ENCODE measurements at places on chromosomes 16 and 17. TPM values are rescaled to one million over a fixed set of nuclear protein-coding genes. Genes with fewer than 3 reads are reported as not detected.

- DNase-seq = no peak
Measured at GRCh38 chr16:27458987-27459688, 57.2 kb downstream of the IL21R start.

DNA sequence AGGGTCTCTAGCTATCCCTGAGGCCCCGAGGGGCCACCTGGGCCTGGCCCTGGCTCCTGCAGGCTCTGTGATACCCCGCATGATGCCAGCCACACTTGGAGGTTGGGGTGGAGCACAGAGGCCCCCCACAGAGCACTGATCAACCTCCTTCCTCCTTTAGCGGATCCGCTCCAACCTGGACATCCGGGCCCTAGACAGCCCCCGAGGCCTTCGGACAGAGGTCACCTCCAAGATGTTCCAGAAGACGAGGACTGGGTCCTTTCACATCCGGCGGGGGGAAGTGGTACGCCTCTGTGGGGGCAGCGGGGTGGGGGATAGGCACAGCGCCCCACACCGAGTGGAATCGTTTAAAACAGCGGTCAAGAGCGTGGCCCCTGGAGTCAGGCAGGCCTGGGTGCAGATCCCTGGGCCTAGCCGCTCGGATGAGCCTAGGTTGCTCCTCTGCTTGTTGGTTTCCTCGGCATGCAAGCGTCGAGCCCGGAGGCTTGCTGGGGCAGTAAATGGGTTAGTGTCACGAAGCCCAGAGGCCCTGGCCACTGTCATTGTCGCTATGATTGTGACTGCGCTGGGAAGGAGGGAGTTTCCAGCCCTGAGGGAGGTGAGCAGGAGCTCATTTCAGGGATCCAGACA, 9.9 kb downstream of the ITGB4 start:
- DNase-seq = no peak

DNA sequence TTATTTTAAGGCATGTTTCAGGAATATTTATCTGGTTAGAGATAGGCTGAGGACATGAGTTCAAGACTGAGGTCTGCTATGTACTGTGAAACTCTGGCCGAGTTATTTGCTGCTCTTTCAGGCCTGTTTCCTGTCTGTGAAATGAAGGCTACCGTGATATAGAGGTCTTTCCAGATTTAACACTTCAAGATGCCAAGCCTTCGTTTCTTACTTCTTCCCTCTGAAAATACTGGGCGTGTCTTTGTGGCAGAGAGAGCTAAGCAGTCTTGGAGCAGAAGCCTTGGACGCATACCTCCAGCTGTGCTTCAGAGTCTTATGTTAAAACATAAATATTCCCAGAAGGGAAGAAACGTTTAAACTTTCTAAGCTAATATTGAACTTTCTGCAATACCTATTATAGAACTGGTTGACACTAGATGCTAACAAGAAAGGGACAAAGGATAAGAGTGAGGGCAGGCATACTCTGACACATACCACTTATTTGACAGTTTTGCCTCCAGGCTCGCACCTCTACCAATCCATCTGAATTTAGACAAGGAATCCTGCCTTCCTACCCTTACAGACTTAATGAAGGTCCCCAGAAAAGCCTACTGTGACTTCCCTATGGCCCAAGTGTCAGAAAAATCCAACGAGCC, 17.5 kb downstream of the WIPI1 start:
- DNase-seq = no peak

DNA sequence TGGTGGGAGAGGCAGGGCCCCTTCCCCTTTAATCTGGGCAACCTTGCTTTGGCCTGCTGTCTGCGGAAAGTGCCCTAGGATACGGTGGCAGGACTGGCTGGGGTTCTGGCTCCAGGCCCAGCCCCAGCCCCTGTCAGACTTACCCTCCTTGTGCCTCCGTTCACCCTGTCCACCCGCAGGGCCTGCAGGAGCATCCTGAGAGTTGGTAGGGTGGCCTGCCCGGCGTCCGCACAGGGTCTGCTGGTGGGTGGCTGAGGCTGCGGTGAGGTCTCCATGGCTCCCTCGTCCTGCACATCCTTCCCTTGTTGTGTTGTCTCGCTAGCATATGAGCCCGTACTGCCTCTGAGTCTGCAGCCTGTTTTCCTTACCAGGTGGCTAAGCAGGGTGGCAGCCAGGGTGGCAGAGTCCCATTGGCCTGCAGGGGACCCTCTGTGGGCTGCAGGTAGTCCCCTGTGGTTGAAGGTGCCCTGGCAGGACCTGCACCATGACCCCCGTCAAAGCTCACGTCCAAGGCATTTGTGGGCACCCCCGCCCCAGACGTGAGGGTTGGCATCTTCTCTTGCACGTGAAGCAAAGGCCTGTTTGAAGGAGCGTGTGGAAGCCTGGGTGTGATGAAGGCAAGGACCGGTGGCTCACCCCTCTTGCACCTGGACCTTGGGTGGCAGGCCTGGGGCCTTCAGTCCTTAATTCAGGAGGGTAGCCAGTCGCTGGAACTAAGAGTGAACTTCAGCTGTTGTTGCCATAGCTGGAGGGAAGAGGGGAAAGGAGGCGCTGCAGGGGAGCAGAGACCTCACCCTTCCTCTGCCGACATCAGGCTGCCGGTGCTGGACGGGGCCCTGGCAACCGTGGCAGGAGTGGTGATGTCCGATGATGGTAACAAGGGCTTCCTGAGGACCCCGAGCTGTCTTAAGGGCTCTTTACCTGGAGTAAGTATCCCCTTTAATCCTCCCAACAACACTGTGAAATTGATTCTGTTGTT, 293.7 kb downstream of the SEC14L1 start:
- DNase-seq = no peak

Gene KRTAP9-8
- total RNA-seq = not detected

DNA sequence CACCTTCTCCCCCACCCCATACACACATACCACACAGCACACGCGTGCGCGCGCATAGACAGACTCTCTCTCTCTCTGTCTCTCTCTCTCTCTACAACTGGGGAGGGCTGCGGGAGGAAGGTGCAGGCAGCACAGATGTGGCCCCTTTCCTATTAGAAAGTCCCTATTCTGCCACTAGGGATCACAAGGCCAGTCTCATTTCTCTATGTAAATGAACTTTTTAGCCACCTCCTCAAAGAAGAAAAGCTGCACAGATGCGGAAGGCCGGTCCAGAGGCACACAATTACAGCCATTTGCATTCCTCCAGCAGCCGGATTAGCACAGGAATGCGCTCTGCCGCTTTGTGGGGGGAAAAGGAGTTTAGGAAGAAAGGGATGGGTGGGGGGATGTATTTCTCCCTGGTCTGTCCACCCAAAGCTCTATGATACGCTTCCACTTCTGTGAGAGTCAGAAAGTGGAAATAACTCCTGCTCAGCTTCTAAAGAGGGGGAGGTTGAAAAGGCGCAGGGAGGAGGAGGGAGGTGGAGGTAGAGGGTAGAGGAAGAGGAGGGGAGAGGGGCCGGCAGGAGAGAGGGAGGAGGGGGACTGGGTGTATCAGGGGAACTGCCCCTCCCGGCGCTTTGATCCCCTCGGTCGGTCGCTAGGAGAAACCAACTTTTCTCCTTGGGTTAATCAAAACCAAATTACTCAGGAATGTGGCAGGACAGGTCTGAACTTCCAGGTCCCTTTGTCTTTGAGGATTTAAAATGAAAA, 11.7 kb downstream of the ZFHX3 start:
- DNase-seq = no peak

Gene CCL11
- total RNA-seq = not detected

DNA sequence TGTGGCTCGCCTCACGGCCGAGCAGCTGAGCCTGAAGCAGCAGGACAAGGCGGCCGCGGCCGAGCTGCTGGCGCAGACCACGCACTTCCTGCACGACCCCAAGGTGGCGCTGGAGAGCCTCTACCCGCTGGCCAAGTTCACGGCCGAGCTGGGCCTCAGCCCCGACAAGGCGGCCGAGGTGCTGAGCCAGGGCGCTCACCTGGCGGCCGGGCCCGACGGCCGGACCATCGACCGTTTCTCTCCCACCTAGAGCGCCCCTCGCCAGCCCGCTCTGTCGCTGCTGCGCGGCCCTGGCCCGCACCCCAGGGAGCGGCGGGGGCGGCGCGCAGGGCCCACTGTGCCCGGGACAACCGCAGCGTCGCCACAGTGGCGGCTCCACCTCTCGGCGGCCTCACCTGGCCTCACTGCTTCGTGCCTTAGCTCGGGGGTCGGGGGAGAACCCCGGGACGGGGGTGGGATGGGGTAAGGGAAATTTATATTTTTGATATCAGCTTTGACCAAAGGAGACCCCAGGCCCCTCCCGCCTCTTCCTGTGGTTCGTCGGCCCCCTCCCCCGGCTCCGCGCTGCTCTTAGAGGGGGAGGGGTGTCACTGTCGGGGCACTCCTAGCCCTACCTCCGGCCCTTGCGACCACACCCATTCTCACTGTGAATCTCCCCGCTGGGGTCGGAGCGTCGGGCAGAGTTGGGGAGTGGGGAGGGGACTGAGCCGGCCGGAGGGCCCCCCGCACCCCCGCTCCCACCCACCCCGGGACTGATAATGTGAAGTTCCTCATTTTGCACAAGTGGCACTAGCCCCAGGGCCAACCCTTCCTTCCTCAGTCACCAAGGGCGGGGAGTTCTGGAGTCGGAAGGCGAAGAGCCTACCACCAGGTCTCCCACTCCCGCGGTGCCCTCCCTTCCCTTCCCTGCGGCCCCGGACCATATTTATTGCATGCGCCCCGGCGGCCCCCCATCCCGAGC, 4.0 kb downstream of the HIC1 start:
- DNase-seq = peak; percentile 74

- DNase-seq = no peak
Measured at GRCh38 chr17:45404870-45405249, 27.8 kb downstream of the ARHGAP27 start.

- DNase-seq = no peak
Measured at GRCh38 chr17:73667181-73667959, 23.1 kb upstream of the SDK2 start.

- no peak for DNase-seq
Measured at GRCh38 chr17:82376042-82376730, 4.6 kb downstream of the UTS2R start.

Gene SOX8
- total RNA-seq = 22.8 TPM

DNA sequence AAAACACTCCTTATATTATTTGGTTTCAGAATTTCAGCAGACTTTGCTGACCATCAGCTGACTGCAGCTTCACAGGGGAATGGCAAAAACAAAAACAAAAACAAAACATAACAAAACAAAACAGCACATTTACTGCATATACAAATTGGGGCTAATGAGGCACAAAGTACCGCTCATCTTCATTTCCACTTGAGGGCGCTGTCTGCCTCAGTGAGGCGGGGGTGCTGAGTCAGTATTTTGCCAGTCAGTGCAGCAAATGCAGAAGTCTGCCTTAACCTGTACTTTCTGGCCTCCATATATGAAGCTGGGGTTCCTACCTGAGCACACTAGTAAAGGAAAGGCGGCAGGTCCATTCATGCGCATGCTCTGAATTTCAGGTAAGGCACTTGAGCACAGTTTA, 13.5 kb upstream of the DYNLRB2 start:
- DNase-seq = no peak

Gene MT4
- total RNA-seq = not detected

Gene MT1G
- total RNA-seq = not detected

GRCh38 chr16:49816875-49817274, 39.0 kb downstream of the ZNF423 start:
- DNase-seq = no peak

DNA sequence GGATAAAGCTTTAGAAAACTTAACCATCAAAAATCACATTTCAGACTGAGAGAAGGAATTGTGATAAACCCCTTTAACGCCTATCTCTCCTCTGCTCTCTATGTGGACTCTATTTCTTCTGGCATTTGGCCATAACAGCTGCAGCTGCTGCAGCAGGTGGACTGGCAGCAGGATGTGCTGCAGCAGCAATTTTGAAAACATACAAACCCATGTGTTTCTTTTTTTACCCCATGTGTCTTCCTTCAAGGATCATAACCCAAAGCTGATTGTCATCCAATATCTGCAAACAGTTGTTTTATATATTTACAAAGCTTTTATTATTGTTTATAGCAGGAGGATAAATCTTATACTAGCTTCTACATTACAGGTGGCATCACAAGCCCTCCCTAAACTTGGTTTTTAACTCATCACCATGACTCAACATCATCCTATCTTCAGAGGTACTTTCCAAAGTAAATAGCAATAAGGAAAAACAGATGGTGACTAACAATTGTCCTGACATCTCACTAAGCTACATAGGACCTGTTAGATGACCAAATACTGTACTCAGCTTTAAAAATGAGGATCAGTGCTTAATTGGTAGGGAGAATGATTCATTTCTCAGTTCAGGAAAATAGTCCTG, 14.5 kb upstream of the KRTAP9-2 start:
- no peak for DNase-seq

DNA sequence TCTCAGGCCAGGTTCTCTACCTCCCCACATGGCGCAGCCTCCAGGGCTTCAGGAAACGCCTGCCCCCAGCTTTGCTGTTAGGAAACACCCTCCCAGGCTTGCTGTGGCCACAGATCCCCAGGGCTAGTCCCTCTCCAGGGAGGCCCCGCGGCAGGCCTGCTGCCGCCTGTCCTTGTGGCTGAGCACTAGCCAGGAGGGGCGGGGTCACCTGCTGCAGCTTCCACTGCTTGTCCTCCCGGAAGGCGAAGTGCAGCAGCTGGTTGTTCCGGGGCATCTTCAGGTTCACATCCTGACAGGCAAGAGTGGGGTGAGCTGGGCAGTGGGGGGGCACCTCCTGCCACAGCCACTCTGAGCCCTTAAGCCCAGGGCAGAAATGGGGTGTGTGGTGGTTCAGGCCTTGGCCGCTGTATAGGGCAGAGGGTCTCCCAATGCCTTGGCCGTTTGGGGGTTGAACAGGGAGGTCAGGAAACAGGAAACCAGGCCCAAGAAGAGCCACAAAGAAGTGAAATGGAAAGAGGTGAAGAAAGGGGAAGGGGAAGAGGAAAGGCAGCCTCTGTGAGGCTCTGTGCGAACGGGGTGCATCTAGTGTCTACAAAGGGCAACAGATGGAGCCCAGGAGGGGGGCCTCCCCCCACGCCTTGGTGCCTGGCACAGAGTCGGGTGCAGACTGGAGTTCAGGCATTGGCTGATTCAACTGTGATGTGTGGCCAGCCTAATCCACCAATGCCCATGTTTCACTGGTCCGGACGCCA, 2.0 kb downstream of the ROGDI start:
- DNase-seq = peak; percentile 56

Gene TTYH2
- 14.7 TPM for total RNA-seq

GRCh38 chr17:48541577-48542113, 3.3 kb downstream of the HOXB2 start:
- no peak for DNase-seq

- no peak for DNase-seq
Measured at GRCh38 chr17:864315-864714, 82.2 kb downstream of the MRM3 start.

- no peak for DNase-seq
Measured at GRCh38 chr16:61987474-61988012, 48.7 kb downstream of the CDH8 start.

Gene ZFP3
- 9.4 TPM for total RNA-seq

Gene EVPLL
- total RNA-seq = not detected

GRCh38 chr16:30829130-30830071, 42.4 kb upstream of the ZNF629 start:
- DNase-seq = no peak

DNA sequence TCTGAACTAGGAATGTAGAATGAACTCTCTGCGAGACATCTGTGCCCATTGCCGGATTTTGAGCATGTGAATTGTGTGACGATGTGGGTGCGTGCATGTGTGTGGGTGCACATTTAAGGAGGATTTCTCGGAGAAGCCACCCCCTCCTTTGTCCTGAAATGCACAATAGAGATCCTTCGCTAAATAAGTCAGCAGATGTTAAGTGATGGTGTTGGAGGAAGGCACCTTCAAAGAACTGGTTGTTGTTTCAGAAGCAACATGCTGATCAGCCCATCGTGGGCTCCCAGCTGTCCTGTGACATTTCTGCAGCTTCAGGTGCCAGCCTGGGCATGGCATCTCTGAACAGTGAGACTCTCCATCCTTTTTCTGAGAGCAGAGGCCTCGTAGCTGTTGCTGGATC, 194.9 kb downstream of the MSI2 start:
- no peak for DNase-seq

Gene TMEM106A
- total RNA-seq = under 0.01 TPM

GRCh38 chr17:74037320-74037719, 166.2 kb upstream of the RPL38 start:
- DNase-seq = no peak

Data from frontal cortex (tissue), 4 donors.